EH (cell line): ENCODE measurements at places on chromosomes 5 and 9.
A peak's percentile ranks its signal among the peaks of the same experiment; 100 is the strongest.

DNA sequence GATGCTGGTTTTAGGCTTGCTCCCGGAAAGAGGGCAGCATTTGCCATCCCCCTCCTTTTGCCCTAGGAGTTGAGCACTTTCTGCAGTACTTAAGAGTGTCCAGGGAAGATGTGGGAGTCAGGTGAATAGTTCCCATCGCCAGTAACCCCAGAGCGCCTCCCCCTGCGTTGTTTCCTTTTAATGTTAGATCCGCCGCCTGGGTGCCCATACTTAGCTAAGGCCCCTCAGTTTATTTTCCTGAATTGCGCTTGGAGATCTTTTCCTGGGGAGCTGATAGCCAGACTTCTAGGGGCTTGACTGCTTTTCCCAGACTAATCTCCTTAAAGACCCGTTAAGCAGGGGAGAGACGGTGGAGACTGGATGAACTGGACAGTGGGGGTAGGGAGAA, 377 bp upstream of the PCDHAC2 start:
- DNase-seq = no peak

DNA sequence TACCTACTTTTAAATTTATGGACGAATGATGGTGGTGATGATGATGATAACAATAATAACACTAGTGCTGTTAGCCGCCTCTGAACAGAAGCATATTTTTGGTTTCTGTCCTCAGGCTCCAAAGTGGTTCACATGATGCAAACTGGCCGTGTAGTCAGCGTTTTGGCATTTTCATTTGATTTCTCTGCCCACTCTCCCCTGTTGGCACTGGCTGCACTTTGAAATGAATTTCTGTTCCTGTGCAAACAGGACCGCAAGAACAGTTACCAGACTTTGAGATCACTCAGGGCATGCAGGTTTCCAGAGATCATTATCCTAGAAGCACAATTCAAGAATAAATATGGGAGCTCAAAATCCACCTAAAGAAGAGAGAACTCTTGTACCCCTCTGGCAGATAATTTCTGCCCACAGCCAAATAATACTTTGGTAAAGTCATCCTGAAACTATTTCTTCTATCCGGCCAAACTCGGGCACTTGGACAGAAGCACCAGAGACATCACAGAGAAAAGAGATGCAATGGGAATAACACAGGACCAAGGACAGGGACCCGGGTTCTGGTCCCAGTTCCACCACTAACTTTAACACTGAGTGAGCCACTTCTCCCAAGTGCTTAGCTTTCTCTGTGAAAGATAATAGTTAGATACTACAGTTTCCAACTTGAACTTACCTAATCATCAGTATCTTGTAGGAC, 201.7 kb upstream of the PTGER4 start:
- DNase-seq = peak; percentile 90

DNA sequence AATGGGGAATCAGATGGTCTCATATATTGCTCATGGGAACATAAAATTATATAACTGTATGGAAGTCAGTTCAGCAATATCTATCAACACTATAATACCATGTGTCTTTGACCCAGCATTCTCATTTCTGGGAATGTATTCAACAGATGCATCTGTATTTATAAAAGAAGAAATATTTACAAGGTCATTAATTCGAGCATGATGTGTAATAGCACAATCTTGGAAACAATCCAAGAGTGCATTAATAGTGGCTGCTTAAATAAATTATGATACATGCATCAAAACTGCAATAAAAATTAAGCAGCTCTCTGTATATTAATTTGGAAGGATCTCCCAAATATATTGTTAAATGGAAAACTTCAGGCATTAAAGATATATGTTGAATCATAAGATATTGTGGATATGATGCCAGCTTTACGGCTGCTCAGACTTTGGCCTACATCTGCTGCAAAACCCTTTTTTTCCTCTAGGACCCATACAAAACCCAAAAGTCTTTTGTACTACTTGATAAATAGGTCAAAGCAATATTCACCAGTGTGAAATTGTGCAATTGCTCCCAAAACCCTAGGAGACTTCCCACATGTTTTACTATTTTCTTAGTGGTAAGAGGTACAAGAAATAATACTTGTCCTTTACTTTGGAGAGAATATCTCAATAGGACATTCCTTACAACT, 45.3 kb upstream of the ISOC1 start:
- no peak for DNase-seq

- DNase-seq = no peak
These were observed 131.0 kb upstream of the ASTN2 start for GRCh38 chr9:117545846-117546245.

DNA sequence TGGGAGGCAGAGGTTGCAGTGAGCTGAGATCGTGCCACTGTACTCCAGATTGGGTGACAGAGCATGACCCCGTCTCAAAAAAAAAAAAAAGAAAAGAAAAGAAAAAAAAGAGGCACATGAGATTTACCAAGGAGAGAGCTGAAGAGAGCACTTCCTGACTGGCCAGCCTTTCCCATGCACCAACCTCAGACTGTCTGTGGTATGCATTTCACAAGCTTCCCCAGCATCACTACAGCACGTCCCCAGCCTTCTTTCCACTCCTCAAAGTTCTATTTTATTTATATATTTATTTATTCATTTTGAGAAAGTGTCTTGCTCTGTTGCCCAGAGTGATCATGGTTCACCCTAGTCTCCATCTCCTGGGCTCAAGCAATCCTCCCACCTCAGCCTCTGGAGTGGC, 13.6 kb upstream of the FUBP3 start:
- DNase-seq = peak; percentile 47

DNA sequence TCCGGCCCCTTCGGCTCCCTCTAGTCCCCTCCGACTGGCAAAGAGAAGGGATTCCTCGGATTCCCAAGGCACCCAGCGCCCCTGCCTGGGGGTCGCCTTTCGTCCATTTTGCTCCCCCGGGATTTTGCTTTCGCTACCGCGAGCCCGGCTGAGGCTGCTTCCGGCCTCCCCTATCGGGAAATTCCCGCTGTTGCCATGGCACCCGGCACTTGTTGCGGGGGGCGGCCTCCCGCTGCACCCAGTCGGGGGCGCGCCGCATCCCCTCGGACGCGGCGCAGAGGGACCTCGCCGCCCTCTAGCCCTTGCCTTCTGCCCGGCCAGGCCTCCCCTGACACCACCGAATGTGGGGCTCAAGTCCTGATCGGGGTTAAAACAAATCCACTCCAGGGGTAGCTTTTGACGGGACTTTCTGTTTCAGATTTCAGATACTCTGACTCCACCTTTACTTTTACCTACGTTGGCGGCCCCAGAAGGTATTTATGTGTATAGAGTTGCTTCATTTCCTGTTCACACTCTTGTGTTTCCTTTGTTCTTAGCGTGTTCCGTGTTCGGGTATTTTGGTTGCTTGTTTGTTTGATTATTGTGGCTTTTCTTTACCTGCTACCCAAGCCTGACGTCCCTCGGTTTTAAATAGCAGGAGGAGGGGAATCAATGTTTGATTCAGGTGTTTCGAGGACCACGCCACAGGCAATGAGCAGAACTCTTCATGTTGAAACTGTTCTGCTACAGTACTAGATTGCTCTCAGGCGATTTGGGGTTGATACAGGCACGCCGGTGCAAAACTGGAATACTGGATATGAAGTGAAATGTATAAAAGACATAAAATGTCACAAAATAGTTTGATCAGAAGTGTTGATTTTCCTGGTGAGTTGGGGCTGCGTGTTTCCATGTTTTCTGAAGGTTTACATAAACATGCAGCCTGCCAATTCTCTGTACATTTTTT, 1.5 kb downstream of the PARP8 start:
- DNase-seq = peak; percentile 58

DNA sequence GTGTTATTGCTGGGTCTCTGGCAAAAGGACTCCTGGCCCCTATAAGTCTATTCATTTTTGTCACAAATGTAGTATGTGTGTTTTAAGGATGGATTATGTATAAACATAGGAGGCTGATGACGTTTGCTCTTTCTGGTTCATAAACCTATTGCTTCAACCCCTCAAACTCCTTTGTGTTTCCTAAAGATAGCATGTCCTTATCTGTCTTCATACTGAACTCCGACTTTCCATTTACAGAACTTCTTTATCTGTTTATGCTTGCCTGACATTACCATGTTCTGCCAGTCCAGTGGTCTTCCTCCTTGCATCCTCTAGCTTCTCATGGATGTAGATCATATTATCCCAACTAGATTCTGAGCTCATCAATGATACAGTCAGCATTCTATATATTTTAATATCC, 46.1 kb downstream of the ARHGEF28 start:
- DNase-seq = no peak
